ENCODE measurements at places on chromosomes 5 and 9.

DNA sequence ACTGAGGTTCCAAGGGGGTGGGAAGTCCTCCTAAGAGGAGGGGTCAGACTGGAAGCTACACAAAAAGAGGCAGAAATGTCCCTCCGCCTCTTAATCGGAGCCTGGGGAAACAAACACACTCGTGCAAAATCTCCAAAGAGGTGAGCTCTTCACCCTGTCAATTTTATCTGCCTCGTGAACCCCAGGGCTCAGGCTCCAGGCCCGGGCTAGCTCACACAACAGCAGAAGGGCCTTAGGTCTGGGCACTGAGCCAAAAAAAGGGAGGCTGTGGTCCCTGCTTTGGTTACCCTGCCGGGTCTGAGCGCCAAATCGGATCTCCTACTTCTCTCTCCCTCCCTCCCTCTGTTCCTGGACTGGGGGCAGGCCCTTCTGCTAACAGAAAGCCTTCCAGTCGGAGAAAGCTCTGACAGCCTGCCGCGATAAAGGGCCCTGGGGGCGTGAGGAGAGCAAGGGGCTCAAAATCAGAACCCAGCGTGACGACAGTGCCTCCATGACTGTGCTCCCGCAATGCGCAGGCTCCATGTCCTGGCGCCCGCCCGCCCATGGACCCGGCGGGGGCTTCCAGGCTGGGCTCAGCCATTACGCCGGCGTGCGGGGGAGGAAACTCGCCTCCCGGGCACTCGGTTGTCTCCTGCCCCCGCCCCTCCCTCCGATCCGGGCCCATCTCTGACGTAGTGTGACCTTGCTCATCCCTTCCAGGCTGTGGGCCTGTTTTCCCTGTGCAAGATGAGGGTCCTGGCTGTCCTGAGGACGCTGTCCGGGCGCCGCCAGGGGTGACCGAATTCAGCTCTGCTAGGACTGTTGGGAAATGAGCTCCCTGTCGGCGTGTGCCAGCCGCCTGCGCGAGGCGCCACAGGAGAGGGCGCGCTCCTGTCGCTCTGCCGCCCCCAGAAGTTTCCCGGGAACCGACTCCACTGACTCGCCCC lies 865 bp upstream of the SLC22A4 start:
- peak; percentile 93 for DNase-seq

GRCh38 chr9:115691693-115692092 lies 461.9 kb upstream of the PAPPA start:
- no peak for DNase-seq

- no peak for DNase-seq
Measured at GRCh38 chr9:120909904-120910303, 16.7 kb downstream of the TRAF1 start.

GRCh38 chr5:66213533-66213932 lies 69.4 kb downstream of the SREK1 start:
- no peak for DNase-seq

GRCh38 chr5:172748341-172748843 lies 22.6 kb downstream of the DUSP1 start:
- no peak for DNase-seq

Data from testis (tissue), 5 donors.